ENCODE measurements at places on chromosomes 2 and 18.

GRCh38 chr2:171436307-171436706, 2.3 kb downstream of the DCAF17 start:
- no peak for DNase-seq

GRCh38 chr18:42474577-42474976, 519.5 kb downstream of the PIK3C3 start:
- DNase-seq, result no peak

DNA sequence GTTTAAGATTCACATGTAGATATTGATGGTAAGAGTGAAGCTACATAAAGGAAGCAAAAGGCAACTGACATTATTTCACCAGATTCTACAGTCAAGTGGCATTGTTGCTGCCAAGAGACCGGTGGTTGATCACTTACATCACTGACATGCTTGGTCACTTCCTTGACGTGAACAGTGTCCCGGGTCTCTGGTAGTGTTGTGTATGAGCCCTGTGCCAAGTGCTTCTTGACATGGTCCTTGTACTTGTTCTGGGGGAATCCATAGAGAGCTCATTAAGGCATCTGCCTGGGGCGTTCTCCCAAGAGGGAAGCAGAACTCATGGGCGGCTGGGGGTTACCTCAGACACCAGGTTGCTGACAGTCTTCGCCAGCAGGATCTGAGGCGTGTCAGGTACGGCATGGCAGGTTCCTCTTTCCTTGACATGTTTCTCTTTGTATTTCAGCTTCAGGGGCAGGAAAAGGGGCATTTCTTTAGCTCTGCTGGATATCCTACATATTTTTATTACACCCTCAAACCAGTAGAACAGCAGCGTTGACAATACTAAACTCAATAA, 116.2 kb downstream of the RIF1 start:
- DNase-seq, result no peak

- DNase-seq, result no peak
Observed at GRCh38 chr18:13613591-13614501, 112.5 kb downstream of the FAM210A start.

- no peak for DNase-seq
Observed at GRCh38 chr18:463827-464541, 36.5 kb downstream of the COLEC12 start.

- no peak for DNase-seq
Observed at GRCh38 chr2:181308766-181309515, 148.2 kb upstream of the ITGA4 start.

- no peak for DNase-seq
Observed at GRCh38 chr2:9178110-9178903, 28.3 kb upstream of the ASAP2 start.

GRCh38 chr2:227661025-227661649, 5.5 kb upstream of the SCYGR5 start:
- no peak for DNase-seq

- no peak for DNase-seq
Observed at GRCh38 chr2:54457323-54458023, 1.3 kb downstream of the SPTBN1 start.

DNA sequence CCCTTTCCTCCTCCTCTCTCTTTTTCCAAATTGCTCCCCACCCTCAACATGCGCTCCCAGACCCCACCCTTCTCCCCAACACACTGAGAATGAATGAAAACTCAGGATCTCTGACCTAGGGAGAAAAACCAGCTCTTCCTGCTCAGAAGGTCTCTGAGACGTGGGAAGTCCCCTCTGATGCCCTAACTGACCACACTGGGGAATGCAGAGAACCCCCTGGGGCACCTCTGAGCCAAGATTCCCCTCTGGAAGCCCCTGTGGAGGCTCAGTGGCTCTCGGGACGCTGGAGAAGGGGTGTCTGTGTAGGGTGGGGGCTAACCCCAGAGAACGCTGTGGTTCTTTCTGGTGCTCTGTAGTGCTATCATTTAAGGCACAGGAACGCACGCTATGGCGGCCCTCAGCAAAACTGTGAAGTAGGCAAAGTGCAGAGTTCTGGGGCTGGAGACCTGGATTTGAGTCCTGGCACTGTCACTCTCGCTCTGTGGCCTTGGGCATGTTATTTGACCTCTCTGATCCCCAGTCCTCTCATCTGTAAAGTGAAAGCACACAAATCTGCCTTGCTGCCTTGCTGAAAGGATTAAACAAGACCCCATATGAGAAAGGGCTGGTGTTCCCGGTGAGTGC, 17.1 kb downstream of the ATOH8 start:
- DNase-seq, result no peak

DNA sequence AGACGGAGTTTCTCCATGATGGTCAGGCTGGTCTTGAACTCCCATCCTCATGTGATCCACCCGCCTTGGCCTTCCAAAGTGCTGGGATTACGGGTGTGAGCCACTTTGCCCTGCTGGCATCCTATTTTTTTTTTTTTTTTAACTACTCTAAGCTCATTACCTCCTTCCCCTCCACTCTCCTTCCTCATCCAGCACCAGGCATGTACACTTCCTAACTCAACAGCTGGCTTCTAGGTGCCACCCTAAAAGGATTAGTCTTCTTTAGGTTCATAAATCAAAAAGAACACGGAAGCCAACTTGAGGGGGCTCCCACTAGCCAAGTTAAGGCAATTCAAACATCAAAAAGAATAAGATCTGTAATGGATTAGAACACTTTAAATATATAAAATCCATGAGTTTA, 70.6 kb upstream of the TEX51 start:
- DNase-seq, result no peak

DNA sequence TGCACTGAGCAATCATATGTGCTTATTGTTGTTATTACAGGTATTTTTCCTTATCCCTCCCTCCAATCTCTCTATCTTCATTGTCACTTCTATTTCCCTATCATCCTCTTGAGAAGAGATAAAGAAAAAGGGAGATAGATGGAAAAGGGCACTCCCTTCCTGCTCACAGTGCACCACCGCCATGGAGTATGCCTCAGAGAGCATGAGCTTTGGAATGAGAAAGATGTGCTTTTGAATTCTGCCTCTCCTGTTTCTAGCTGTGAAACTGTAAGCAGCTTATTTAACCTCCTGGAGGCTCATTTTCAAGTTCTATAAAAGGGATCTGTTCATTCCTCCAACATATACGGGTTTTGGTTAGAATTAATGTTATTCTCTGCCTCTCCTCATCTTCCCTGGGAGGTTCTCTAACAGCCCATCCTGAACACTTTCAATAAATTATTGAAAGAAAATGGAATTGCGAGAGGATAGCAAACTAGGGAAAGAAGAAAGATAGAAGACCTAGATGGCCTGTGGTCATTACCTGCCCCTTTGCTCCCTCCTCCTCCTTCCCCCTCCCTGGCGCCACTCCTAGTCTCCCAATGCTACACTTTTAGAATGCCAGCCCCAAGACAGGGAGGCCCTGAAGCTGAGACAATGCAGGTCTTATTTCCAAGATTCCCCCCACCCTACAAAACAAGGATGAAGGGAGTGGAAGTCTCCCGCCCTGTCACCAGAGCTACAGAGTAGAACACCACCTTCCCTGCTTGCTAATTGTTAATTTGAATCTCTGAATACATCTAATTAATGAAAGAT, 37.8 kb downstream of the FIGN start:
- no peak for DNase-seq

- no peak for DNase-seq
Observed at GRCh38 chr18:31716362-31716761, 32.0 kb upstream of the B4GALT6 start.

DNA sequence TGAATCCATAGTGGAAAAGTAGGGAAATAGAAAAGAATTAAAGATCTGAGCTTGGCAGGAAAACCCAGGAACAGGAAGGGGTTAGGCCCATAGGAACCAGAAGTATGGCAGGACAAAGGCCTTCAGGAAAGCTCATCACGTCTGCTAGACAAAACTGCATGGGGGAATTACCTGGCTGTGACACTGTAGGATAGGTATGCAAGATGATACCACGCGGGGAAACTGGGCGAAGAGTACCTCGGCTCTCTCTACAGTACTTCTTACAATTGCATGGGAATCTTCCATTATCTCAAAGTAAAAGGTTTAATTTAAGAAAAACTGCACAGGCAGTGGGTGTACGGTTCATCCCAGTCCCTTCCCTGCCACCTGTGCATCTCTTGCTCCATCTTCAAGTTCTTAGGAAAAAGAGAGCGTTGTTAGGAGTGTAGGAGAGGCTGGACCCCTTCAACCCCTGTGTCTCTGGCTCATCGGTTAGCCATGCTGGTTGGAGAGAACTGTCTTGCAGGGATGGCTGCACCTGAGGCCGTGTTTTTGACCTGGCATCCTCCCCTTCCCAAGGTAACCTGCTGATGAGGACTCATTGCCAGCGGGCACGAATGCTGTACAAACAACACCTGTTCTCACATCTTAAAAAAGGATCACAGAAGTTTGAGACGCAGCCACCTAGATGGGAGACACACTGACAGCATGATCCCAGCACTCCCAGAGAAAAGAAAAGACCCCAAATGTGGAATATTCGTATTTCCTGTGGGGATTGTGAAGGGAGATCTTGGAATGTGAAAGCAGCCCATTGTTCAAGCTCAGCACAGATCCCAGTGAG, 120.5 kb upstream of the COPS8 start:
- no peak for DNase-seq

- DNase-seq, result no peak
Observed at GRCh38 chr2:175234153-175234552, 52.6 kb upstream of the ATP5MC3 start.

DNA sequence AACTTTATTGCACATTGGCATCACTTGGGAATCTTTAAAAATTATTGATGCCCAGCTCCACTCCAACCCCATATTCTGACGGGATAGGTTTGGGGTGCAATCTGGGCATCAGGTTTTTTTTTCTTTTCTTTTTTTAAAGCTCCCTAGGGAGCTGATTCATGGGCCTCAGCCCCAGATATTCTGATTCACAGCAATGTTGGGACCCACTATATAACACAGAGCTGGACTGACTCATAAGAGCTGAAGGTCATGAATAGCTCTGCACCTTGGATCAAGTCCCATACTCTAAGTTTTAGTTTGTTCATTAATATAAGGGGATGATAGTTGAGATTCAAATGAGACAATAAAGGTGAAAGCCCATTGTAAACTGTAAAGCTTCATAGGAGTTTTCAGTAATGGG, 191.1 kb upstream of the REV1 start:
- DNase-seq, result no peak

GRCh38 chr2:224401641-224402342, at the start of gene FAM124B:
FAM124B (minus strand) TSS chr2:224402107; CDS start chr2:224401768, 339 bp downstream.
- DNase-seq, result peak; percentile 22

DNA sequence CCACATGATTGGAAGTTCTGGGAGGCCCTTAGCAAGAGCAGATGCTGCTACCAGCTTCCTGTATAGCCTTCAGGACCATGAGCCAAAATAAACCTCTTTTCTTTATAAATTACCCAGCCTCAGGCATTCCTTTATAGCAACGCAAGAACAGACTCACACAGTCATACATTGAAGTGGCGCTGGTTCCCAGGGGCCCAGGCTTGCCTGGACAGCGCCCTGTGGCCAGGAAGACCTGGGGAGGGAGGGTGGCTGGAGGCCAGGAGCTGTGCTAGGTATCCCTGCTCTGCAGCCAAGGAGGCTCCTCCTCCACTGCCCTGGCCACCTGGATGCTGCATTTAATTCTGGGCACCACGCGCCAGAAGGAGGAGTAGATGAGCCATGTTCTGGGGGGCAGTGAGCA, 98.1 kb downstream of the AGAP1 start:
- no peak for DNase-seq

GRCh38 chr2:213238753-213239495, 45.3 kb upstream of the SPAG16 start:
- DNase-seq, result no peak

DNA sequence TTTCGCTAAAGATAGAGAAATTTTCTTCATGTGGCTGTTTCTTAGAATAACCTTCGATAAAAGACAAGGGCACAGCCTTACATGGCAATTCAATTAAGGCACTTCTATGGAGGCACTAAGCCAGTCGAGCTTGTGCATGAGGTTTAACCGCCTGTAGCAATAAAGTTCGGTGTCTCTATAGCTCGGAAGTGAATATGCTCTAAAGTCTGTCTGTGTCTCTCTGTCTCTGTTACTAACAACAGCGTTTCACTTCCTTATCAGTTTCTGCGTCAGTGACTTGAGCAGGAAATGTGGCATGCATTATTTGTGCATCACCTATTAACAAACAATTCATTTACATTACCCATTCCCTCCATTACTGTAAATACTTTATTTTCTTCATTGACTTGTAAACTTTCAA, 365.1 kb upstream of the NETO1 start:
- DNase-seq, result no peak

DNA sequence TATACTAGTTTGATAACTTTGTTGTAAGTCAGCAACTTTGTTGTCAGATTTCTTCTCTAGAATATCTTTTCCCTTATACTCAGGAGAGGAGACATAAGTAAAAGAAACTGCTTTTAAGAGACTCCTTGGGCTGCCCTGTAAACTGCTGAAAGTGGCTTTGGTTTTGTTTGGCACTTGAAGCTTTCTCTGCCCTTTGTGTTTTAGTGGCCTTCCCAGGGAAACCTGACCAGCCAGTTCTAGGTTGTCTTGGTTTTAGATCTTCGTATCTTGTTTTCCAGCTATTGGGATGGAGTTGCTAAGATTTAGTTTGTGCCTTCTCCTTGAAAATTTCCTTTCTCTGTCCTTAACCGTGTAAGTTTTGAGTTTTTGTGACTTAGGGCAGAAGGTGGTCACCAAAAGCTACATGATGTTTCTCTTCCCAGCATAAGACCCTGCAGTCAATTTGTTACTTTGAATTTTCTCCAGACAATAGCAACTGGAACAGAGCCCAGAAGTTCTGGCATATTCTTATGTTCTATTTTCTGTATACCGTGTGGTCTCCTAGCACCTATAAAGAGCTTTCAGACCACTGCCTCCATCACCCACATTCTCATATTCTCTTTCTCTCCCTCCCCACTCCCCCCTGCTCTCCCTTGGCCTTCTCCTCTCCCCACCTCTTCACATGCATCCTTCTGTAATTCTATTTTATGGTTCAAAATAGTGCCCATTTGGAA, 81.1 kb downstream of the BOLA3 start:
- DNase-seq, result no peak

- no peak for DNase-seq
Observed at GRCh38 chr2:144642856-144643255, 122.9 kb upstream of the ZEB2 start.

GRCh38 chr2:135494503-135494902, 36.5 kb downstream of the ZRANB3 start:
- no peak for DNase-seq

- no peak for DNase-seq
Observed at GRCh38 chr18:10343778-10344177, 110.7 kb upstream of the APCDD1 start.
